ENCODE measurements at places on chromosomes 5 and 9.

DNA sequence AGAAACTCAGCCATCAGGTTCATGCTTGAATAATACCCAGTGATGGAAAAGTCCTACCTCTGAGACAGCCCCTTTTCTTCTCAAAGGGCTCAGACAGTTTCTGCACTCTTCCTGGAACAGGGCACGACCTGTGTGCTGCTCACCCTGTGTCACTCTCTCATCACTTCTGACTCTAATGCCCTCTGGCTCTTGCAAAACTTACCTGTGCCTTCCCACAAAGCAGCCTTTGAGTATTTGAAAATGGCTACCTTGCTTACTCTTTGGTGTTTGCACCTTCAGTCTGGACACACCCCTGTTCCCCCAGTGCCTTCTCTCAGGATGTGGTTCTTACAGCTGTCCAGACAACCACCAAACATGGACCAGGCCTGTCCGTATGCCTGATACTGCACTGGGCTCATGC lies 171.4 kb downstream of the GRIA1 start:
- DNase-seq: no peak

GRCh38 chr5:91645347-91645746 lies 262.2 kb upstream of the ARRDC3 start:
- no peak for DNase-seq

GRCh38 chr9:76444322-76444929 lies 14.6 kb upstream of the GCNT1 start:
- no peak for DNase-seq

GRCh38 chr5:169653091-169653490 lies 16.0 kb downstream of the DOCK2 start:
- no peak for DNase-seq

DNA sequence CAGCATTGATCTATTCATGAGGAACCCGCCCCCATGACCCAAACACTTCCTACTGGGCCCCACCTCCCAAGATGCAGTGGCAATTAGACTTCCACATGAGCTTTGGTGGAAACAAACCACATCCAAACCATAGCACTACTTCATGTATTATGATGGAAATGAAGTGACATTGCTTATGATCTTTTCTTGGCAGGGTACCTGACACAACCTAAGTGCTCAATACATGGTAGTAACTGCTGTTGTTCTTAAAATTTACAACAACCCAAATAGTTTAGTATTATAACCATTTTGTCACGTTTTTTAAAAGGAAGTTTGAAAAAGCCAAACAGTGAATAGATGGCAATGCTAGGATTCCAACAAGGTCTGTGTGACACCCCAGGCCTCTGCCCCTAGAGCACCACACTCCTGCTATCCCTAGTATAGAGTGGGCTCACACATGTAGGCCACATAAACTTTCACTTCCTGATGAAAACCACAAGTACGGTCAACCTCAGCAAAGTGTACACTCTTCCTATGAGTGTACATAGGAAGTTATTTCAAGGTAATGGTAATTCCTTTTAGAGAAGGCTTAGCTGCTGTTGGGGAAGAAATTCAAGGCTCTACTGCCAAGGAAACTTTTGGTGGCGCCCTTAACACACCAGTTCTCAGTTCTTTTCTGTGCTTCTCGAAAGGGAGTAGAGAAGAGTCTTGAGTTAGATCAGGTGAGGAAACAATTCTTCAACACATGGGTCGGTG lies 97.6 kb downstream of the ARSB start:
- DNase-seq: no peak

- no peak for DNase-seq
Observed at GRCh38 chr5:173454361-173454735, 126.1 kb upstream of the STC2 start.

DNA sequence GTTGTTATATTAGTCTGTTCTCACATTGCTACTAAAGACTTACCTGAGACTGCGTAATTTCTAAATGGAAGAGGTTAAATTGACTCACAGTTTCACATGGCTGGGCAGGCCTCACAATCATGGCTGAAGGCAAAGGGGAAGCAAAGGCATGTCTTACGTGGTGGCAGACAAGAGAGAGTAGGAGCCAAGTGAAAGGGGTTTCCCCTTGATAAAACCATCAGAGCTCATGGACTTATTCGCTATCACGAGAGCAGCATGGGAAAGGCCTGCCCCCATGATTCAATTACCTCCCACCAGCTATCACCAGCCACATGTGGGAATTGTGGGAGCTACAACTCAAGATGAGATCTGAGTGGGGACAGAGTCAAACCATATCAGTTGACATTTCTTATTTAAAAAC lies 374.5 kb upstream of the RORB start:
- no peak for DNase-seq

GRCh38 chr5:164094291-164094690 lies 588.9 kb downstream of the MAT2B start:
- no peak for DNase-seq

- no peak for DNase-seq
Observed at GRCh38 chr5:103941596-103941995, 379.0 kb upstream of the NUDT12 start.

DNA sequence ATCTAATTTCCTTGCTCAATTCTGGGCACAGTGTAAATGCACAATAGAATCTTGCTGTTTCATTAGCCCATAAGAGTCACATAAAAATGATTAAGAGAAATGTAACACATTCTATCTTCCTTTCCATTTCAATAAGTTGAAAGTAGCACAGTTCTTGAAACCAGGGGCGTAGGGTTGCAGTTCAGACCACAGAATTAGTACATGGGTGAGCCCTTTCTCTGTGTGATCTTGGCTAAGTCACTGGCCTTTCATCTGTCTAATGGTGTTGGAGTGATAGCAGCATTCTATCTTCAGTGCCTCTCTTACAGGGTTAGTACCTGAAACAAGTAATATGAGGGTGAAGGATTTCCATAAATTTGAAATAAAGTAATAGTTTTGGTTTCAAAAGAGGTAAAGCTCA lies 445.3 kb upstream of the ZNF462 start:
- DNase-seq: no peak

DNA sequence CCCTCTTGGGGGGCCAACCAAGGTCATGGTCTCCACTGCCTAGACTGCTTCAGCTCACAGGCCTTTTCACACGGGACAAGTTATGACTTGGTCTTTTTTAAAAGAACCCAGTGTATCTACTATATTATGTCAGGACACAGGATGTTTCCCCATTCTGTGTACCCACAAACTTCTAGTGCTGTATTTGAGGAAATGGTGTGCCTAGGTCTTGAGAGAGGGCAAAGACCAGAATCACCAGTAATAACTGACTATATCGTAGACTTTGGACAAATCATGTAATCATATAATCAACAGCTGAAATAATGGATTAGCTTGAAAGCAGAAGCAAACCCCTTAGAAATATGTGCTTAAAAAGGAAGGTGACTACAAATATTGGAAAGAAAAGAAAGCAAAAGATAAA lies 133.3 kb downstream of the ARL15 start:
- no peak for DNase-seq
